ENCODE measurements at places on chromosomes 11 and 22.

- DNase-seq, result peak; percentile 57
Observed at GRCh38 chr11:44758983-44759382, 32.2 kb downstream of the TSPAN18 start.

DNA sequence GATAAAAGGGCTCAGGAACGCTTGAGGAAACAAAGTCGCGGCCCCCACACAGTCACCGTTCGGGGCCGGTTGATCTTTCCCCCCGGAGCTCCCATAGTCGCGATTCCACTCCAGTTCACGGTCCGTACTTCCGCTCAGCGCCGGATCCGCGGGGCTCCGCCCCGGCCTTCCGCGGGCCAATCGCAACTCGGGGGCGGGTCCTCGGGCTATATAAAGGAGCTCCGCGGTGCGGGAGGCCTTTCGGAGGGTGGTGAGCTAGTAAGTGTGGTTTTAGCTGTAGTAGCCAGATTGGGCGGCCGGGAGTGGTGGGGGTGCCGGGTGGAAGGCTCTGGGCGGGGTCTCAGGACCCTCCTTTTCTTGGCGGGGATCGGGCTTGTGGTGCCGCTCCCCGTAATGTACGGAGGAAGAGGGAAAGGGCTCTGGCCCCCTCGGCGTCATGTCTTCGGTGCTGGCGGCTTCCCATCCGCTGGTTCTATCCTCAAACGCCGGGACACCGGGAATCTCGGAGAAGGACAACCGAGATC, at the start of the genes C11orf98 and CSKMT:
Gene C11orf98, minus strand, starts transcription at position 136 of the 524 bp plus-strand sequence. Its CDS starts 41 bp downstream, at position 95.
Gene CSKMT, plus strand, starts transcription at position 238 of the 524 bp plus-strand sequence. CDS start 568 bp downstream, outside the sequence.
- DNase-seq, result peak; percentile 98

- no peak for DNase-seq
Observed at GRCh38 chr11:69307871-69308431, 14.0 kb downstream of the MYEOV start.

DNA sequence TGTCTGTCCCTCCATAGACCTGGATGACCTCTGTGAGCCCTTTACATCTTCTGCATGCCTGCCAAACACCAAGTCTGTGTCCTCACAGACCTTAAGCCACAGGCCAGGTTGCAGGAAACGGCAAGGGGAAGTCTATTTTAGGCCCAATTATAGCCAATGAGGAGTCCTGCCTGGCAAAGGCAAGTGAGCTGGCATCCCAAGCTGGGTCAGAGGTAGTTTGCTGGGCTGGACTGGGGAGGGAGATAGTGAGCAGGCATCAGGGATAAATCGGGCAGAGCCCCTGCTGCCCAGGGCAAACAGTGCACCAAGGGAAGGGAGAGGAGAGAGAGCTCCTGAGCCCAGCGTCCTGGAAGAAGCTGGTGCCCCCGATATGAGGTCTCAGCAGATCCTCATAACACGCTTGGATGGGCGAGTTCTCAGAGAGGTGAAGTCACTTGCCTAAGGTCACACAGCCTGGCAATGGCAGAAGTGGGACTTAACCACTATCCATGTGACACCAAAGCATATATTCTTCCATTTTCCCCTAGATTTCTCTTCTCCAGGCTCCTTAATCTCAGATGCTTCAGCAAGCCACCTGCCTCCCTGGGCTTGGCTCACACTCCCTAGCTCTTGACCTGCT, 3.7 kb upstream of the RELT start:
- DNase-seq, result no peak

- no peak for DNase-seq
Observed at GRCh38 chr11:11856638-11857037, 14.9 kb downstream of the USP47 start.

GRCh38 chr22:23533771-23534191, 46.3 kb downstream of the IGLL1 start:
- DNase-seq, result no peak

DNA sequence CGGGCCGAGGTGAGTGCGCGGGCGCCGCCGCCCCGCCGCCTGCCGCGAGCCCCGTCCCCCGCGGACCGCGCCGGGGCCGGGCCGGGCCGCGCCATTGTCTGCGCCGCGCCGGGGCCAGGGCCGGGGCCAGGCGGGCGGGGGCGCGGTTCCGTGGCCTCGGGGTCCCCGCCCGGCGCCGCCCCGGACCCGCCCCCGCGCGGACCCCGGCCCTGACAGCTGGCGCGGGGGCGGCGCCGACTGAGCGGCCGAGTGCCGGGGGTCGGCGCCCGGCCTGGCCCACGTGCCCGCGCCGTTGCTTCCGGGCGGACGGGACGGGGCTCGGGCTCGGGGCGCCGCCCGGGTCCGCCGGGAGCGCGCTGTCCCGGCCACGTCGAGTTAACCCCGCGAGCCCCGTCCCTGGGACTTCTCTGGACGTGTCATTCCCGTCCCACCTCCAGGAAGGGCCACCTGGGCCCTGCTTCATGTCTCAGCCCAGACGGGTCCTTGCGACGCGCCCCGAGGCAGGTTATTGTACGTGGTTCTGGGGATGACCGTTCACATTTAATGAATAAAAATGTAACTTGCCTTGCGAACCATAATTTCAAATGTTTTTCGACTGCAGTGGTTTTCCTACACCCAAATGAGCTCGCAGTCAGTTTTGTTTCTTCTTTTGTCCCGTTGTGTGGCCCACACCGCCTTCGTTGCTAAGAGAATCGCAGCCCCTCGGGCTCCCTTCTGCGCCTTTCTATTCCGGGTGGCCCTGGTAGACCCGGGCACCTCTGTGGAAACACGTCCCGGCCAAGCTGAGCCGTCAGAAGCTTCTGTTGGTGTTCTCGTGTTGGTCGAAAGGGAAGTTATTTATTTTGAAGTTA, 562 bp downstream of the ZBED4 start:
- DNase-seq, result peak; percentile 26

Data from cerebellum (tissue), 4 donors.